ENCODE measurements at places on chromosomes 1 and 21. TPM values are rescaled to one million over a fixed set of nuclear protein-coding genes. Genes with fewer than 3 reads are reported as not detected.

GRCh38 chr21:32592929-32593502, 7.7 kb upstream of the TCP10L start:
- no peaks in the 10 kb centered on the region for H3K27me3 ChIP-seq
- no peak overlapping the region for H3K27ac ChIP-seq
- no peaks in the 10 kb centered on the region for H3K4me1 ChIP-seq
- no peak for DNase-seq

MROH7 gene
- 9.4 TPM for total RNA-seq

DNA sequence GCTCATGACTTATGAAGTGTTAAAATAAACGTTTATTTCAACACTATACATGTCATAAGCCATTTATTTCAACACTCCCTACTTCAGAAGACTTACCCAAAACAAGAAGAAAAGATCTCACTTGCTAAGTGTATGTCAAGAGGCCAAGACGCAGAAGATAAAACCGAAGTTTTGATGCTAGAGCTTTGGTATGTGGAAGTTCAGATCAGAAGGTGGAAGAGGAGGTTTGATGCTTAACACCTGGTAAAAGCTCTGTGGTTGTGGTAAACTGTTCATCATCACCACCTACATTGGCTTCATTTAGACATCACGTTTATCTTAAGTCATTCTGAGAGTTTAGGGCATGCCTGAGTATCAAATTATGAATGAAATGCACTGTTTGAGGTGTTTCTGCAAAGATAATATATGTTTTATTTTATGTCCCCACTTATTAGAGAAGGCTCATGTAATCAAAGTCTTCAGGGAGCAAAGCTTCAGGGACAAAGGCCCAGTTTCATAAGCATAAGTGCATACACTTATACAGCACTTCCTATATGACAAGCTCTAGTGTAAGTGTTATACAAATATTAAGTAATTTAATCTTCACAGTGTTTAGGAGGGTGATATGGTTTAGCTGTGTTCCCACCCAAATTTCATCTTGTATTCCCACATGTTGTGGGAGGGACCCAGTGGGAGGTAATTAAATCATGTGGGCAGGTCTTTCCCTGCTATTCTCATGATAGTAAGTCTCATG, 533.3 kb downstream of the PTBP2 start:
- DNase-seq: no peak
- H3K4me1 ChIP-seq: no peaks in the 10 kb centered on the region
- no peak overlapping the region for H3K27ac ChIP-seq
- no peaks in the 10 kb centered on the region for H3K36me3 ChIP-seq
- no peak overlapping the region for H3K4me3 ChIP-seq
- H3K27me3 ChIP-seq: no peaks in the 10 kb centered on the region

PTAFR gene
- total RNA-seq: 0.07 TPM

- no peak overlapping the region for H3K4me3 ChIP-seq
- H3K4me1 ChIP-seq: no peaks in the 10 kb centered on the region
- no peaks in the 10 kb centered on the region for H3K27me3 ChIP-seq
- no peak for DNase-seq
- H3K36me3 ChIP-seq: no peaks in the 10 kb centered on the region
These were observed 307.8 kb upstream of the USP25 start for GRCh38 chr21:15421947-15422346.

- H3K4me3 ChIP-seq: no peak overlapping the region
- H3K27me3 ChIP-seq: no peaks in the 10 kb centered on the region
- H3K4me1 ChIP-seq: peaks cover 12% of the 10 kb centered on the region
- peak; percentile 52 for DNase-seq
These were observed 9.8 kb downstream of the KCNN3 start for GRCh38 chr1:154860156-154860870.

AMY2A gene
- not detected for total RNA-seq

DNA sequence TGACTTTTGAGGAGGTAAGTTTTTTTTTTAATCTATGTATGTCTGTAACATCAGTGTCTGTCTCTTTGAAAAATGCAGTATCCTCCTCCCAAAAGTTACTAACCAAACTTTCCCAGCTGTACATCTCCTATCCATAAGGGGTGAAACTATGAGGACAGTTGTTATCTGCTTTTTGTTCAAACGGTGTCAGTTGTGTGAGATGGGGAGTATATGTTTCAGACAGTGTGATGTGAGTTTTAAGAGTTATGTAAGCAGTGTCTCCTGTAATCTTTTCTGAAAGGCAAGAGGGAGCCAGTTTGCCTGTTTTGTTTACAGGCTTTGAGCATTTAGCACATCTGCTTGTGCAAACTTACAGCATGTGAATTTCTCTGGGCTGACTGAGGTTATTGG, 34.8 kb upstream of the CACYBP start:
- DNase-seq: peak; percentile 38
- no peak overlapping the region for H3K27ac ChIP-seq
- no peaks in the 10 kb centered on the region for H3K27me3 ChIP-seq

PODN gene
- total RNA-seq: 6.5 TPM
